ENCODE measurements at places on chromosomes 16 and 17. TPM values are rescaled to one million over a fixed set of nuclear protein-coding genes. Genes with fewer than 3 reads are reported as not detected.

DNA sequence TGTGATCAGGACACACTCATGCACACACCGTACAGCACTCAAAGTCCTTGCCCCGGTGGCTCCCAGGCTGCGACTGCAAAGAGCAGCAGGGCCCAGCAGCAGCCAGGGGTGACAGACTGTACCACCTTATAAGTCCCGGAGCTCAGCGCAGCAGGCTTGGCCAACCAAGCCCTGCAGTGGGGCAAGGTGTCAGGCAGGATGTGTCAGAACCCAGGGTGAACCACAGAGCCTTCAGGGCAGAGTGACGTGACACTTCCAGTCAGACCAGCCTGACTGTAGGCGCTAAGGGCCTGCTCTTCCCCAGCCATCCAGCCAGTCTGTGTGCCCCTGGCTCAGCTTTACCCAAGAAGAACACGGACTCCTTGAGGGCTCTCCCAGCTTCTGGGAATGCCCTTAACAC is 204.1 kb downstream of the COPRS start:
- DNase-seq: no peak

DNA sequence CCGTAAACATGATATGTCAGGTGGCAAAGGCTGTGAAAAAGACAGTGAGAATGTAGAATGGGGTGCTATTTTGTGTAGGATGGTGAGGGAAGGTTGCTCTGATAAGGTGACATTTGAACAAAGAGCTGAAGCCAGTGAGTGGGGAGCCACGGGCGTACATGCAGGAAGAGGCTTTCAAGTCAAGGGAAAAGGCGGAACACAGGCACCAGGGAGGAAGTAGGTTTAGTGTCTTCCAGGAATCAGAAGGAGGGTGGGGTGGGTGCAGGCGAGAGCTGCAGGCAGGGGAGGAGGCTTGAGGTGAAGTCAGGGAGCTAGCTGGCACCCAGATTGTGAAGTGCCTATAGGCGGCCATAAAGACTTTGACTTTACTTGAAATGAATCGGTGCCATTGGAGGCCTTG is 14.1 kb downstream of the ZFP90 start:
- DNase-seq: no peak

GRCh38 chr17:17682737-17683680 is 1.8 kb downstream of the RAI1 start:
- no peak for DNase-seq

- DNase-seq: no peak
Measured at GRCh38 chr17:81641825-81642489, 5.0 kb downstream of the TSPAN10 start.

The COA3 gene
- total RNA-seq: 70.2 TPM

The ZG16 gene
- total RNA-seq: not detected

The OR1F1 gene
- total RNA-seq: not detected
